Calu3 (cell line): ENCODE measurements at places on chromosomes 2 and 18. TPM values are rescaled to one million over a fixed set of nuclear protein-coding genes. Genes with fewer than 3 reads are reported as not detected.

GRCh38 chr2:174053355-174054151, 88.4 kb upstream of the SP3 start:
- no peak for DNase-seq

The COL5A2 gene
- total RNA-seq, result 0.56 and 1.1 TPM in 2 replicates

The CNDP1 gene
- total RNA-seq, result not detected in 2 replicates

DNA sequence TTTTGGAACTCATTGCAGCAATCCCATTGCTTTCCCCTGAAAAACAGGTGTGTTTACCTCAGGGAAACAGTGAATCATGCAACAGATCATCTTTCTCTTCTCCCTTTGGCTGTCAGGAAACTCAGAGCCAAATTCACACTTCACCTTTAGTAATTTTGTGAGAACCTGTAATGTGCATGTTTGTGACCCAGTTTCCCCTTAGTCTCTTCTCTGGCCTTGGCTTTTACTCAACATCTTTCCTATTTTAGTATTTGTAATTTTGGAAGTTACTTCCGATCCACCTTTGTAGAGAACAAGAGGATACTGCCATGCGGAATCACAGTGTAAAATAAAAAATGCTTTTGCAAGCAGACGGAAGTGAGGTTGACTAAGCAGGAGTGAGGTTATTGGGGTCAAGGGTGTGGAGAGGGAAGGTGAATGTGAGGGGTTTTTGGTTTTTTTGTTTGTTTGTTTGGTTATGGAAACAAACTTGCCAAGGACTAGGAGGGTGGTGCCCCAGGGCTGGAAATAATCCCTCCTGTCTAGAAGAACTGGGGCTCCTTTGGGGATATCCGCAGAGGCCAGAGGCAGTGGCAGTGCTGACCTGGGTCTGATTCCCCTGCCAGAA, 14.0 kb downstream of the ASPRV1 start:
- DNase-seq, result no peak

The MALL gene
- 51.5 and 72.6 TPM in 2 replicates for total RNA-seq

DNA sequence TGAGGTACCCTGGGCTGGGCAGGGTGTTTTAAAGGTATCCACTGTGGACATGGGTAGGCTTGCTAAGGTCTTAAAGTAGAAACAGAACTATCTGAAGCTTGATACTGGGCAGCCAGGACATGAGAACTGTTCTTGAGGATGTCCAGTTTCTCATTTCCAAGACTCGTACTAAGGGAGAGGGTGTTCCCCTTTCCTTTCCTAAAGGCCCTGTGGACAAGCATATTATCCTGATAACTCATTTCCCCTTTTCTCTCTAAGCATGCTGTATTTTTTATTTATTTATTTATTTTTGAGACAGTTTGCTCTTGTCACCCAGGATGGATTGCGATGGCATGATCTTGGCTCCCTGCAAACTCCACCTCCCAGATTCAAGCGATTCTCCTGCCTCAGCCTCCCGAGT, 273.6 kb downstream of the PRKCE start:
- DNase-seq, result no peak

GRCh38 chr2:39913648-39914461, 134.8 kb upstream of the THUMPD2 start:
- peak; percentile 28 for DNase-seq

The NEURL3 gene
- total RNA-seq, result 18.5 and 19.7 TPM in 2 replicates

GRCh38 chr2:134668821-134669220, 50.0 kb downstream of the TMEM163 start:
- DNase-seq, result no peak

DNA sequence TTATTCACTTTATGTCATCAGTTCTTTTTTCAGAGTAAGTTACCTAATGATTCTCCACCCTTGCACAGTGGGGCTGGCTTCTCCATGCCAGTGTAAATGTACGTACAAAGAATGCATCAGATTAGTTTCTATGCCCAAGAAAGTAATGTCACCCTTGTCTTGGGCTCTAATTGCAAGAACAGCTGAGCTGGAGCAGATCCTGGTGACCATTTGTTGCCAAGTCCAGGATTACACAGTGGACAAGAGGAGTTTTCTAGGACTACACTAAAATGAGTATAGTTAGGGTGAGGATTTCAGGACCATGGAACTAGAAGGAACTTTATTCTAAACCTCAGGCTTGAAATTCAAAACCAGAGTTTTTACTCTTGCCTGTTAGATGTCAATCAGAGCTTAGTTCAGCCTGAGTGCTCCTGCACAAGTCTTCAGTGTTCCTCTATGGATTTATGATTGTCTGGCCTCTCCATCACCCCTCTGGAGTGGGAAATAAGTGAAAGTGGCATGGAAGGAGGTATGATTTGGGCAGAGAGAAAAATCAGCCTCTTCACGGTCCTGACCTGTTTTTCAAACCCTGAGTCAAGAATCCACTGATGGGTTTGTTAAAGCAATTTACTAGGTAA, 29.8 kb downstream of the PCBP1 start:
- DNase-seq, result no peak

The ACOXL gene
- 2.4 and 2.7 TPM in 2 replicates for total RNA-seq

- no peak for DNase-seq
Observed at GRCh38 chr2:130759906-130760753, 4.8 kb downstream of the AMER3 start.

The LBX2 gene
- 3.0 and 3.5 TPM in 2 replicates for total RNA-seq

GRCh38 chr18:76710646-76711520, 111.5 kb upstream of the ZNF236 start:
- DNase-seq, result no peak

DNA sequence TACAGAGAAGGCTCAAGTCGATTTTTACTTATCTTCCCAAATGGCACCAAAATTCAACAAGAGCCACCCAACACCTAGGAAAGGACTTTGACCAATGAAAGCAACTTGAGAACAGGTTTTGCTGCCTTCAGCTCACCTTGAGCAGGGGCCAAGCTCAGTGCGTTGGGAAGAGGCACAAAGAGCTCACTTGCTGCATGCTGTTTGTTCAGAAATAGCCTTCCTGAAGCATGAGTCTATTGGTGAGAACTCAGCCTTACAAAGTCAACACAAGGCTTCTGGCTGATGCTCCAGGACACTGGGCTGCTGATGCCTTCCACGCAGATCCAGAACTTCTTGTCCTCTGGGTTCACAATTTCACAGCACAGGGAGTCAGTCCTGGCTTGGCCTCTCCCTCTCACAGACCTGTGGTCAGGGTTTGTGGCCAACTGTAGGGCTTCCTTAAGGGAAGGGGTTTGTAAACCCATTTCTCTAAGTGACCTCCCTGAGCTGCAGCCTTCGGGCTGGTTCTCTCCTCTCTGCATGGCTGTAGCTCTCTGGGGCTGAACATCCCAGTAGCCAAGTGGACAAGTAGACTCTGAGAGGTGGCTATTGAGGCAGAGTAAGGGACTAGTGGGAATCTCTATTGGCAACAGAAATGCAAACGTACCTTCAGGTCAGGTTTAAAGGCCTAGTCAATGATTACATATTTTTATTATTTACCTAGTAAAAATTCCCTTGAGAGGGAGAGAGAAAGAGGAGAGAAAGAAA, 124.7 kb upstream of the GATA6 start:
- DNase-seq, result peak; percentile 72

The COPS9 gene
- 94.4 and 106 TPM in 2 replicates for total RNA-seq
